Lung microvascular endothelial cell (primary cell): ENCODE measurements at places on chromosomes 7 and 10. TPM values are rescaled to one million over a fixed set of nuclear protein-coding genes. Genes with fewer than 3 reads are reported as not detected.

The CXCL12 gene
- 1.3 and 7.1 TPM in 2 replicates for total RNA-seq

The THSD7A gene
- total RNA-seq, result 16.1 and 17.4 TPM in 2 replicates

The ATXN7L1 gene
- total RNA-seq, result 3.5 and 4.6 TPM in 2 replicates

The CAMK2B gene
- total RNA-seq, result under 0.01 and 0.22 TPM in 2 replicates

The MKI67 gene
- total RNA-seq, result 2.4 and 8.5 TPM in 2 replicates

The LLCFC1 gene
- not detected in 2 replicates for total RNA-seq

The HMX3 gene
- not detected in 2 replicates for total RNA-seq

The LBX1 gene
- total RNA-seq, result not detected in 2 replicates

The NAT16 gene
- not detected in 2 replicates for total RNA-seq

GRCh38 chr7:132240262-132240661 is 336.0 kb downstream of the PLXNA4 start:
- DNase-seq, result peak; percentile 58

- DNase-seq, result no peak
Observed at GRCh38 chr7:129462420-129462819, 28.2 kb downstream of the STRIP2 start.

DNA sequence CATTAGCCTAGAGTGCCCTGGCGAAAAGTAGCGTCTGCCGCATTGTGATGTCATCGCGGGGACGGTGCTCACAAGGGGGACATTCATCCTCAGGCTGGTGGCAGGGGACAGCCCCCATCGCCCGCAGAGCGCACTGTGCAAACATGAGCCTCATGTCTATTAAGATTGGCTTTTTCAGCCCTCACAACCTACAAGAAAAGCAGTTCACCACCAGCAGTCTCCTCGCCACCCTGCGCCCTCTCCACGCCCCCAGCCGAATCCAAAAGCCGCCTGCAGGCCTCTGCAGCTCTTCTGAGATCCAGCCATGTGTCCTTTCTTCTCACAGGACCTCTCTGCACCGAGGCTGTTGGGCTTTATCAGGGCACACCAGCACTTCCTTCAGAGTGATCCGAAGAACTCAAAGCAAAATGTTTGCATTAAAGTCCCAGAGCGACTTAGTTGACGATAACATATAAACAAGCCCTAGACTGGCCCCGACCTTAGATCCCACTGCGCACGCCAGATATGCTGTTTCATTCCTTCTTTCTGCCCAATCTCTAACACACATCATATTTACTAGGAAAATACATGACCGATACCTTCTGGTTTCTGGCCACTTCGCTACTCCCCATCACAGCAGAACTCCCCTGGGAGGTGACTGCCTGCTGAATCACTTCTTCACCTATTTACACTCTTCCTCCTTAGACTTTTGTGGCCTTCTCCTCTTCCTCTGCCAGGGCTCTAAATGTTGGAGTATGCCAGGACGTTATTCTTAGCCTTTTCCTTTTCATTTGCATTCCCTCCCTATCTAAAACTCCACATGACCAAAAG is 206.0 kb upstream of the SH2B2 start:
- DNase-seq, result no peak

GRCh38 chr7:116525913-116526861 is 1.4 kb downstream of the CAV1 start:
- peak; percentile 93 for DNase-seq

DNA sequence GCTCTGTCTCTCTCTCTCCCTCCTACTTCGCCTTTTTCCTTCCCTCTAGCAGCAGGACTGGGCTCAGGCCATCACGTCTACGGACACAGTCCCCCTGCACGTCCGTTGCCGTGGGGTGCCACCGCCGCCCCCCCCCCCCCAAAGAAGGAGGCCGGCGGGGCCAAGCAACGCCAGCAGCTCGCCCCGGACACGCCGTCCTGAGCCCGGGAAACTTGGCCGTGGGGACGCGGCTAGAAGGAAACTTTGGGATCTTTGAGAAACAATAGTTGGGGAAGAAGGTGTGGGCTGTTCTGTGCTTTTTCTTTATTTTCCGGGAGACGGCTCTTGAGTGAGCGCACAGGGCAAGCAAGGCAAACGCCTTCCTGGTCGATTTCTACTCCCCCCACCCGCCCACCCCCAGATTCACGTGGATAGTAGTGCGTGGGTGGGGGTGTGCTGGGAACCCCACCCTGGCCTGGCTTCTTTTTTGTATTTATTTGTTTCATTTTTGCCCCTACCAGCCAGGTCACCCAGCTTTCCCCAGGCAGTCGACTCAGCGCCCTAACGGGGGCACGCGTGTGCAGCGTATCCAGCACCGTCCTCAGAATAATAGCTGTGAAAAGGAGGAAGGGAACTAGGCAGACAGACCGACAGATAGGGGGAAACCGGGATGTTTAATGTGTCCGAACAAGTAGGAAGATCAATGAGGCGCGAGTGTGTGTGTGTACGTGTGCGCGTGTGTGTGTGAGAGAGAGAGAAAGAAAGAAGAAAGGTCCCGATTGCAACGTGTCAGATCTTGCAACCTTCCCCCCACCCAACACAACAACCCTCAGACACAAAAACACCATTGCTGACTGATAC is 1.4 kb downstream of the MXI1 start:
- peak; percentile 36 for DNase-seq

GRCh38 chr7:51367614-51367968 is 51.0 kb upstream of the COBL start:
- no peak for DNase-seq

DNA sequence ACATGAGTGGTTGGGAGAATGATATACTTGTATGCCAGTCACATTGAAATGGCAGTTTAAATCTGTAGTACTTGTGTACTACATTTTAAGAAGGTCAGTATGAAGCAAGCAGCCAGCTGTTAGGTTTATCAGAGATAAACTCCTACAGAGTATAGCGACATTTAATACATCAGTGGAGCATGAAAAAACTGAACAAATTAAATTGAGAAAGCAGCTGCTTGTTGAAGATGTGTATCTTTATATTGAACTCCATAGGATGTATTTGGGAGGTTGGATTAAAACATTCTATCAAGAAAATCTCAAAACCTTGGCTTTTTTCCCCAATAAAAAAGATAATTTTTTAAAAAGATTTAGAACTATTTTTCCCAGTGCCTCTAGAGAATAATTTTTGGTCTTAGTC is 47.8 kb downstream of the PHF14 start:
- no peak for DNase-seq

DNA sequence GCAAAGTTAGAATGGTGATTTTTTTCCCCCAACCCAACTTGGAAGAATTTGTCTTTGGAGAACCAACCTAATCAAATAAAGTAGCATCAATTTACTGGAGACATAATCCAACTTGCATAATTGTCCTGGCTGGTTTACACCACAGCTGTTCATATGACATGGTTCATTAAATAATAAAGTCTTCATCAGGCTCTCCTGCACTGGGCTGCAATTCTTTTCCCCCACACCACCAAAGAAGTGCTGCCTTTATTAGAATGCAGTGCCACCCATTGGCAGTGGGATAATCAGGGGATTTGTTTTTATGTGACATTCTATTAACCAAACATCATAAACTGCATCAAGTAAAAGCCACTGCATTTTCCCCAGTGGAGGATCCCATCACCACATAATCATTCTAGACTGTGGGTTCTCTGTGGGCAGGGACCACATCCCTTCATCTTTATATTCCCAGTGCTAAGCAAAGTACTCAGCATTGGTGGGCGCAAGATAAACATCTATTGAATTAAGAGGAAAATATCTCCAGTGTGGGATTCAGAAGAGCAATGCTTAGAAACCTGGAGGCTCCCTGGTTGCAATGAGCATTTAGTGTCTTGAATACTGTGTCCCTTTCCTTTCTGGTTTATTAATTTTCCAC is 322.0 kb downstream of the KCNMA1 start:
- DNase-seq, result no peak

DNA sequence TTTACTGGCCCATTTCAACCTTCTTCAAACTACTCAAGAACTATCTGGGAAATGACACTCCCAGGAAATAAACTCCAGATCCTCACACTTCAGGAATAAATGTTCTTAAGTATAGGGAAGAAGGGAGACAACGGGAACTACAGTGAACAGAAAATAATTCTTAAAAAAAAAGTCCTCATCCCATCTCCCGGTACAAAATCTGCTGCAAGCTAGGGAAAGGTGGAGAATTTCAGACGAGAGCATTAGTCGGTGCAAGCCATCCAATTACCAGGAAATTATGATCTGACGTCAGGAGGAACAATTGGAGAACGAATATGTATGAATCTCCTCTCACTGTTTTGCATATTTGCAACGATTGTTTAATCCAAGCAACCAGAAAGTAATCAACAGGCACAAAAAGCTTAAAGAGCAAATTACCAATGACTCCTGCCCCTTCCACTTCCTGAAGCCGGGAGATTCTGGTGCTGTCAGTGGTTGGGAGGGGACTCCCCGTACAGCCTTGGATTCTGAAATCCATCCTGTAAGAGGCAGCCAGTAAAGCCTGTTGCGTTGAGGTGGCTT is 15.1 kb upstream of the GATA3 start:
- DNase-seq, result no peak

DNA sequence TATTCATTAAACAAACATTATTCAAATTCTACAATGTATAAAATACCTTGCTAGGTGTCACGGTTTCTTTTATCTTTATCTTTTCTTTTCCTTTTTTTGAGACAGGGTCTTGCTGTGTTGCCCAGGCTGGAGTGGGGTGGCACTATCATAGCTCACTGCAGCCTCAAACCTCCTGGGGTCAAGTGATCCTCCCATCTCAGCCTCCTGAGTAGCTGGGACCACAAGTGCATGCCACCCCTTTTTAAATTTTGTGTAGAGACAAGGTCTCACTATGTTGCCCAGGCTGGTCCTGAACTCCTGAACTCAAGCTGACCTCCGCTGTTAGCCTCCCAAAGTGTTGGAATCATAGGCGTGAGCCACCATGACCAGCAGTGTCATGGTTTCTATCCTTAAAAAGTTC is 17.9 kb upstream of the BLOC1S2 start:
- DNase-seq, result no peak

GRCh38 chr7:47088329-47089067 is 493.4 kb downstream of the TNS3 start:
- DNase-seq, result peak; percentile 64

- DNase-seq, result no peak
Observed at GRCh38 chr10:69508738-69509340, 57.6 kb downstream of the TSPAN15 start.

GRCh38 chr7:130970196-130970595 is 236.2 kb upstream of the KLF14 start:
- DNase-seq, result no peak

DNA sequence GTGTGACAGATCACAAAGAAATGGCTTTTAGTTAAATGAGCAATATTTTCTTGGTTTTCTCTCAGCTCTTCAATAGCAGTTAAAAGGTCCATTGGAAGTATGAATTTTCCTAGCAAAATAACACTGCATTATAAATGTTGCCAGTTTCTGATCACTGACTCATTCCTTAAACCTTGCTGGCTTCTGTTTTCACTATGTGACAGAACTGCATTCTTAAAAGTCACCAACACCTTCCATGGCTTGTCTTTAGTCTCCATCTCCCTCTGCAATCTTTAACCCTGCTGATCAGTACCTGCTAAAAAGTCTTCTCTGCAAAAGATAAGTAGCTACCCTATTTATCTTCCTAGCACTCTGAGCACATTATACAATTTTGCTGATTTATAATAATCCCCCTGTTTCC is 405.0 kb upstream of the LRRN3 start:
- DNase-seq, result no peak

DNA sequence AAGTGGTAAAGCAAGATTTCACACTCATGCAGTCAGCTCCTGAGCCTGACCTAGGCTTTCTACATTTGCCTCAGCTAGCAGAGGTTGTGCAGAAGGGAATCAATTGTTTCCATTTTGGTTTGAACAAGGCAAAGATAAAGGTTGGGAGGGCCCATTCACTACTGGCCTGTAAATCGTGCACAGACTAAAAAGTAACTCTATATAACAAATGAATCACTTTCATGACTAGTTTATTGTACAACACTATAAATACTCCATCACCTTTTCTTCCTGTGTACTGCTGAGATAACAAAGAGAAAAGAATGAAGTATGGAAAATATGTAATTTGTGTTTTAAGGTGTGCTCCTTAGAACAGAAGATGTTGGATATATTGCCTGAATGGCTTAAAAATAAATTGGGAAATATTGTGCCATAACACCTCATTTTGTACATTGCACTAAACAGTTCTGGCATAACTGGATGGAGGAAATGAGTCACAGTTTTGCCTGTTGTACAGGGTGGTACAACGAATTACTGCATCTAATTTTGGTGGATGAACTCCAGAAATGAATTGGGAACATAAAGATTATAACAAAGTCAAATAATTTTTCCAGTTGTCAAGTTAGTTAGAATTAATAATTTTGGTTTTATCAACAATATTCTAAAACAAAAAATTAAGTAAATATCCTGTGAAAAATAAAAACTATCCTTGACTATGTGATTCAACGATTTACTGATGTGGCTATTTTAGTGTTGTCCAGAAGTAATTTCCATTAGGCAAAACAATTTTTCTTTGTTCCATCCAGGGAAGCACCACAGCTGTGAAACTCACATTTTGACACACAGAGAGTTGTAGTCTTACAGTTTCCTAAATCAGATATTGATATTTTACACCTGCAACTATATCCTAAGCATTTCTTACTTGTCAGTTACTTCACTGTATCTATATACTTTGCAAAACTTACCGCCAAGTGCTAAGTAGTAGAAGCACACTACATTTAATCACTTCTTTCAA is 18.0 kb downstream of the SEMA3C start:
- peak; percentile 85 for DNase-seq

- DNase-seq, result no peak
Observed at GRCh38 chr7:39464350-39465054, 101.7 kb upstream of the YAE1 start.

DNA sequence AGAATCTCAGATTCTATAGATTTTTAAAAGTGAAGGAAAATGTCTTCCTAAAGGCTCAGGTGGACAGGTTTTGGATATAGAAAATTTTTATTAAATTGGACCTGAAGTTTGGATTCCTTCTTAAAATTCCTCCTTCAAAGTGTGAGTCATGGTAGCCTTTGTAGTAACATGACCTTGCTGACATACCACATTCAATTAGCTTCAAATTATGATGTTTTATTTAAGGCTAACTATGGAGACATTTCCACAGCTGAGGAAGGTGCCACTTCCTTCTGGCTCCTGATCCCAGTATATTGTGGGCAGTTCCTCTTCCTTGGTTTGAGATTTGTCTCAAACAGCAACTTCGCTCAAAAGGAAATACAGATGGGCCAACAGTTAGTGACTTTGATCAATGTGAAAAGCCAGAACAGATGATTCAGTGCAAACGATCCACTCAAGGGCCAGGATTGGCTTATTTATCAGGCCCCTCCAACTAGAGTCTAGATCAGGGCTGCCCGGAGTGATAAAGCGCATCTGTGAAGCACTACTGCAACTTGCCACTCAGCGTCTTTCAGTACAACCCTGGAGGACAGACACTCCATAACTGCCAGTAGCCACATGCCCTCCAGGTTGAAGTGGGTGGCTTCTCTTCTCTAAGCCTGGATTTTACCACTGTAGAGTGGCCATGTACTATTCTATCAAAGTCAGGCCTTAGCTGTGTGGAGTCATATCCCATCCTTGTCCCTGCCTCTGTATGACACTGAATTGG is 573.5 kb downstream of the KIF20B start:
- DNase-seq, result peak; percentile 1
